Kidney epithelial cell (primary cell): ENCODE measurements at places on chromosomes 5 and 9. TPM values are rescaled to one million over a fixed set of nuclear protein-coding genes. Genes with fewer than 3 reads are reported as not detected.
A peak's percentile ranks its signal among the peaks of the same experiment; 100 is the strongest.

GRCh38 chr5:35404701-35405100 lies 174.4 kb upstream of the PRLR start:
- DNase-seq = no peak

- no peak for DNase-seq
These were observed 38.1 kb downstream of the SEMA6A start for GRCh38 chr5:116536316-116537083.

PCDHB3 gene
- 1.9 and 2.7 TPM in 2 replicates for total RNA-seq

LRRC14B gene
- 0.41 TPM in 1 of 2 replicates, not detected in the other for total RNA-seq

GRCh38 chr5:34672196-34672595 lies 16.1 kb downstream of the RAI14 start:
- DNase-seq = no peak

DNA sequence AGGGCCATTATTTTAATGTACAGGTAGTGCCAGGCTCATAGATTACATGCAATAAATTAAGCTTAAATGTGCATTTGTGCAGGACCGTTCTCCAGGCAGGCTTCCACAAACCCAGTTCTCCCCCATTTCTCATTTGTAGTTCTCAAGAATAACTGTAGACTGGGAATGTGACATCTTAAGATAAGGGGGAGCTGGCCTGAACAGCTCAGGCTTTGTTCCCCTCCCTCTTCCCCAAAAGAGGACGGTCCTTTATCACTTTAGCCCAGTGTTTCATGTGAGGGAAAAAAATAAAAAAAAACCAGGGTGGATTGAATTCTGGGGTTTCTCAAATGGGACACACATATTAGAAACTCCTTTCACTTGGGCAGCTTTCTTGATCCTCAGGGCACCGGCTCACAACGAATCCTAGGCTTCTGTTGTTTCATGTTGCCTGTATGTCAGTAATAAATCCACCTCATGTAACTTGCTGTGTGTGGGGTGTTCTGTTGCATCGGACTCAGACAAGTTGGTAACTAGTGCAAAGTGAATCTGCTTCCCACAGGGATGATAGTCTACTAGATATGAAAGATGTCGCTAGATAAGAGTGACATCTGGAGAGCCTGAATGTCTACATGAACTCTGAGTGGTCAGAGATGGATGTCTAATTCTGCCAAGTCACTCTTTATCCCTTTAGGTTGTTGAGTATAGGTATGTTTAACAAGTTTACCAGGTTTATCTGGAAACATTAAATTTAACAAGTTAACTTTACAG lies 2030.6 kb upstream of the NUDT12 start:
- no peak for DNase-seq

CD72 gene
- total RNA-seq = 1.7 and 2.7 TPM in 2 replicates

SCGB3A2 gene
- not detected in 2 replicates for total RNA-seq

GRCh38 chr9:91060520-91061343 lies 259.1 kb downstream of the SYK start:
- peak; percentile 77 for DNase-seq

CDO1 gene
- total RNA-seq = 9.7 and 11.7 TPM in 2 replicates

PCDHB9 gene
- 0.71 and 0.82 TPM in 2 replicates for total RNA-seq
